Upper lobe of right lung (tissue), 1 donor: ENCODE measurements at places on chromosomes 6 and 20. TPM values are rescaled to one million over a fixed set of nuclear protein-coding genes. Genes with fewer than 3 reads are reported as not detected.
A peak's percentile ranks its signal among the peaks of the same experiment; 100 is the strongest.

- peak overlapping the region; percentile 79 for H3K27ac ChIP-seq
- H3K27me3 ChIP-seq, result no peaks in the 10 kb centered on the region
- H3K4me3 ChIP-seq, result no peak overlapping the region
- no peaks in the 10 kb centered on the region for H3K36me3 ChIP-seq
- peaks cover 4% of the 10 kb centered on the region for H3K4me1 ChIP-seq
- DNase-seq, result no peak
Measured at GRCh38 chr6:169852504-169853195, 101.2 kb downstream of the ERMARD start.

TNFRSF21 gene
- 28.9 TPM for total RNA-seq

UFL1 gene
- total RNA-seq, result 23.0 TPM

SMLR1 gene
- not detected for total RNA-seq

RAET1L gene
- not detected for total RNA-seq

DNA sequence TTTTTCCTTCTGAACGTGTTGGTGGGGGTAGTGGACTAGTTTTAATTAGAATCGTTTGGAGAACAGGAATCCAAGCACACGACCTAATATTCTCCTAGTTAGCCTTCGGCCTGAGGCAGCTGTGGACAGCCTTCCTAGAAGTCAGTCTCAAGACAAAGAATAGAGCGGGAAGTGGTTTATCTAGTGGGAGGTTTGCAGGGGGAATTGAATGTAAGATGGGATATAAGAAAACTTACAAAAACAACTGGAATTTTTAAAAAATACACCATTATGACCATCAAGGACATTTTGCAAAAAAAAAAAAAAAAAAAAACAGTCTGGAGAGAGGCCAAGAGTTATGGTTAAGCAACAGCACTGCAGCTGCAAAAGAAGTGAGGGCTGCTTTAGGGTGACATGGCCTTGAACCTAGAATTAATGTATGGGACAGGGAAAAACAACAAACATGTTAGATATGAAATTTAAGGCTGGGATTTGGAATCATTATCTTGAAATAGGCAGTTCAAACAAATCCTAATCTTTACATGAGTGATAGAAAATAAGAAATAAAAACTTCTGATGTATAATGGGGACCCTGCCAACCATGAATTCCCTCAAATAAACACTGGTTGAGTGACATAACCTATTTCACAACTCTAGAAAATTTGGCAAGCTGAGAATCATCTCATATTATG is 40.2 kb downstream of the PLAGL1 start:
- no peak overlapping the region for H3K4me3 ChIP-seq
- no peaks in the 10 kb centered on the region for H3K27me3 ChIP-seq
- no peak overlapping the region for H3K27ac ChIP-seq

SMIM8 gene
- total RNA-seq, result 9.5 TPM

GRCh38 chr6:34912715-34913464 is 23.8 kb downstream of the ANKS1A start:
- H3K4me1 ChIP-seq, result peaks cover 16% of the 10 kb centered on the region
- no peak overlapping the region for H3K27ac ChIP-seq
- no peaks in the 10 kb centered on the region for H3K27me3 ChIP-seq

DNA sequence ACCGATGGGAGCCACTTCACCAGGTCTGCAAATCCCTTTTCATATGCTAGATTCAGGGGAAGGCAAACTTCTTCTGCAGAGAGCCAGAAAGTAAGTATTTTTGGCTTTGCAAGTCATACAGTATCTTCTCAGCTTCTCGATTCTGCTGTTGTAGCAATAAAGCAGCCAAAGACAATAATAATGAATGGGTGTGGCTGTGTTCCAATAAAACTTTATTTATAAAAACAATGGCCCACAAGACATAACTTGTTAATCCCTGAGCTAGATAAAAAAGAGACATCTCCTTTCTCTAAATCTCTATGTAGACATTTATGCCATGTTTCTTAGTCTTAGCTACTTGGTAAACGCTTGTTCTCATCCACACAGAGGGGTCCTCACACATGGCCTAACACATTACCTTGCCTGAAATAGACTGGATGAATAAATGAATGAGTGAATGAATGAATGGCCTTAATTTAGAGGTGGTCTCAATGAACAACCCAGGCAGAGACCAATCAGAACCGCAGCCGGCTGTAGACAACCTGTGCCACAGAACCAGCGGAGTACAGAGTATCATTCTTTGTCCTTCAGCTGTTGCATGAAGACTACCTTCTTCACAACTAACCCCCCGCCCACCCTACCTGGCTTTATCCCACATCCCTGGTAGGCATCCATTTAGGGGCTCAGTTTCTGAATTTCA is 13.5 kb upstream of the PREX1 start:
- no peak for DNase-seq
- H3K36me3 ChIP-seq, result no peaks in the 10 kb centered on the region
- H3K4me1 ChIP-seq, result no peaks in the 10 kb centered on the region
- H3K4me3 ChIP-seq, result no peak overlapping the region

DNA sequence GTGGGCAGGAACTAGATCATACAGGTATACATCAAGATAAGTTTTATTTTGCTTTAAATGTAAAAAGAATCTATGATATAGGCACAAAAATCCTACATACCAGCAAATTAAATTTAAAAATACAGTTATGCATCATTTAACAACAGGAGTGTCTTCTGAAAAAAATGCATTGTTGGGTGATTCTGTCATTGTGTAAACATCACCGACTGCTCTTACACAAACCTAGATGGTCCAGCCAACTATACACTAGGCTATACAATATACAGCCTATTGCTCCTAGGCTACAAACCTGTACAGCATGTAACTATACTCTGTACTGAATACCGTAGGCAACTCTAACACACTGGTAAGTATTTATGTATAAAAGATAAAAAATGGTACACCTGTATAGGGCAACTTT is 139.4 kb downstream of the RNGTT start:
- no peak overlapping the region for H3K4me3 ChIP-seq
- no peaks in the 10 kb centered on the region for H3K4me1 ChIP-seq
- no peak overlapping the region for H3K27ac ChIP-seq
- no peaks in the 10 kb centered on the region for H3K27me3 ChIP-seq
- DNase-seq, result no peak
- no peaks in the 10 kb centered on the region for H3K36me3 ChIP-seq

- peaks cover 10% of the 10 kb centered on the region for H3K4me1 ChIP-seq
- H3K27ac ChIP-seq, result no peak overlapping the region
- no peaks in the 10 kb centered on the region for H3K27me3 ChIP-seq
- H3K4me3 ChIP-seq, result no peak overlapping the region
Measured at GRCh38 chr6:138498629-138499302, 528 bp downstream of the NHSL1 start.

DNA sequence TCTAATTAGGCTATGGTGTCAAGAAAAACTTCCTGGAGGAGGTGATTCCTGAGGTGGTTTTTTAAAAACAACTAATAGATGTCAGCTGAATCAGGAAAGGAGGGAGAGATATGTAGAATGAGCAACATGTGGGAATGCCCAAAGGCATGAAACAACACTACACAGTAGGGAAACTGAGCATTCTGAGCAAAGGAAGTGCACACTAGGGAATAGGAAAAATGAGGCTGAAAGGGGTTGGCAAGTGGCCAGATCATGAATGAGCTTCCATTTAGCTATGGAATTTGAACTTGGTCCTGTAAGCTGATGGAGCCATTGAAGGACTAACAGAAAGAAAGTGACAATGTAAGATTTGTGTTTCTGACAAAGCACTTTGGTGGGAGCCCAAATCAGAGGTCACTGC is 16.9 kb upstream of the SLC35F1 start:
- H3K27ac ChIP-seq, result no peak overlapping the region
- no peaks in the 10 kb centered on the region for H3K4me1 ChIP-seq
- no peak for DNase-seq
- no peak overlapping the region for H3K4me3 ChIP-seq
- H3K36me3 ChIP-seq, result no peaks in the 10 kb centered on the region

DNA sequence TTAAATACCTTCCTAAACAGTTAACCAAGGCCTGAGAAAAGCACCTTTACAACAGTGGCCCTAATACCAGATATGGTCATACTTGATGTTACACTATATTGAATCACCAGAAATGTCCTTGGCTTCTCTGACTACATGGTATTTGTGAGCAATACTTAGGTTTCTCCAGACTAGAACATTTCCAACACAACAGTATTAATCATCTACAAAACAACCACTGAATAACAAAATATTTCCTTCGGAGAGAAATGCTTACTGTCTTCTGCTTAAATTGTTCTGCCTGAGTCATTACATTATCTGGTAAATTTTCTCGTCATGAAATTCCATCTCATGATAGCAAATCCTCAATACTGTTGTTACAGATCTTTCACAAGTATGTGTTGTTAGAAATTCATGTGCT is 252.9 kb upstream of the RUNX2 start:
- H3K27ac ChIP-seq, result no peak overlapping the region
- H3K4me3 ChIP-seq, result no peak overlapping the region
- no peaks in the 10 kb centered on the region for H3K36me3 ChIP-seq
- no peak for DNase-seq

DNA sequence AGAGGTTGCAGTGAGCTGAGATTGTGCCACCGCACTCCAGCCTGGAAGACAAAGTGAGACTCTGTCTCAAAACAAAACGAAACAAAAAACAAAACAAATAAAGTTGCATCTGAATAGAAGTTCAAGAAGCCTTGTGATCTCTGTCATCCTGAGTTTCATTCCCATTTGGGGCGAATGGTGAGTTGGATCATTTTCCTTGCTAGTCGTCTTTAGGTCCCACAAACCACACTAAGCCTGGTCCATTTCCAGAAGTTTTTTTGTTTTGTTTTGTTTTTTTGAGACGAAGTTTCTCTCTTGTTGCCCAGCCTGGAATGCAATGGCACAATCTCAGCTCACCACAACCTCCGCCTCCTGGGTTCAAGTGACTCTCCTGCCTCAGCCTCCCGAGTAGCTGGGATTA is 33.8 kb downstream of the ZNF217 start:
- H3K27ac ChIP-seq, result no peak overlapping the region
- H3K27me3 ChIP-seq, result no peaks in the 10 kb centered on the region
- no peak overlapping the region for H3K4me3 ChIP-seq
- peaks cover 6% of the 10 kb centered on the region for H3K36me3 ChIP-seq

- H3K4me3 ChIP-seq, result no peak overlapping the region
- H3K27ac ChIP-seq, result no peak overlapping the region
- H3K4me1 ChIP-seq, result no peaks in the 10 kb centered on the region
- no peaks in the 10 kb centered on the region for H3K36me3 ChIP-seq
Measured at GRCh38 chr6:146860583-146860982, 261.8 kb downstream of the ADGB start.
